Stimulated activated CD8-positive, alpha-beta memory T cell treated with anti-CD3 and anti-CD28 coated beads, Interleukin-15, amount 100 ng/mL, for 24 hours (primary cell): ENCODE measurements at places on chromosomes 7 and 10.

DNA sequence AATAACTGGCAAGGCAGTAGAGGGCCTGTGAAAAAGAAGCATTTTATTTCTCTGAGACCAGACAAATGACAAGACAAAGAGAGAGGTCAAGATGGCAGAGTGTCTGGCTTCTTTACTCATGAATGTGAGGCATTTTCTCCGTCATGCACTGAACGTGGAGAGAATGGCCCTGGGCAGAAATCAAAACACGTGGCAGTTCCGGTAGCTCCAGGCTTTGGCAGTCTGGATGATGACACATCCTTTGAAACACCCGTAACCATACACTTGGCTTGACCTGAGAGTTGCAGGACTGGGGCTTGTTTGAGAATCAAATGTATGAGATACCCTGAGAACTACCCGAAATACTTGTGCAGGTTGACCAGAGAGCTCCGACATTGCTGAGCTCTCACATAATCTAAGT is 537.6 kb downstream of the ACTR3B start:
- no peak for DNase-seq

DNA sequence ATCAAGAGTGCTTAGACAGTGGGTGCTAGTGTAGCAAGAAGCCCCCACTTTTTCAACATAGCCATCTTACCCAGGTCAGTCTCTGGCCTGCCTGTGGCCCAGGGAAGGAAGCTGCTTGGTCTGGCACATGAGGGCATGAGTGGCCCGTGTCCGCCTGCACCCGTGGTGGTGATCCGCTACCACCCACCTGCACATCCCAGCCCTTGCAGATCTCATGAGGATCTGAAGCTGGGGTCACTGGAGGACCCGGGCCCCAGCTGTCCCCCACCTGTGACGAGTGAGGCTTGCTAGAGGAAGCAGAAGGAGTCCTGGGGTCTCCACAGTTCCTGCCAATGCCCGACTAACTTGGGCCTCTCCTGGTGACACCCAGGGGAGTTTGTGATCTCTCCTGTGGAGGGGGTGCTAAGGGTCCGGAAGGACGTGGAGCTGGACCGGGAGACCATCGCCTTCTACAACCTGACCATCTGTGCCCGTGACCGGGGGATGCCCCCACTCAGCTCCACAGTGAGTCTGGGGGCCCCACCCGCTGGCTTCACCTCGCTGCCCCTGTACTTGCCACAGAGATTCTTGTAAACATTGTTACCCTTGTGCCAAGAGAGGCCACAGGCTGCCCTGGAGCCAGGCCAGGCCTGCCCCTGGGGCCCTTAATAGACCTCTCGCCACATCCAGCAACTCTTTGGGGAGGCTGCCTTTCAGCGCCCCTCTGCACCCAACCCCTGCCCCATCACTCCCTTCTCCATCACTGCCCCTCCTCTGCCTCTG is 10.8 kb upstream of the VSIR start:
- DNase-seq, result no peak

- DNase-seq, result no peak
These were observed 30.5 kb downstream of the ANXA8 start for GRCh38 chr10:47453141-47454007.

DNA sequence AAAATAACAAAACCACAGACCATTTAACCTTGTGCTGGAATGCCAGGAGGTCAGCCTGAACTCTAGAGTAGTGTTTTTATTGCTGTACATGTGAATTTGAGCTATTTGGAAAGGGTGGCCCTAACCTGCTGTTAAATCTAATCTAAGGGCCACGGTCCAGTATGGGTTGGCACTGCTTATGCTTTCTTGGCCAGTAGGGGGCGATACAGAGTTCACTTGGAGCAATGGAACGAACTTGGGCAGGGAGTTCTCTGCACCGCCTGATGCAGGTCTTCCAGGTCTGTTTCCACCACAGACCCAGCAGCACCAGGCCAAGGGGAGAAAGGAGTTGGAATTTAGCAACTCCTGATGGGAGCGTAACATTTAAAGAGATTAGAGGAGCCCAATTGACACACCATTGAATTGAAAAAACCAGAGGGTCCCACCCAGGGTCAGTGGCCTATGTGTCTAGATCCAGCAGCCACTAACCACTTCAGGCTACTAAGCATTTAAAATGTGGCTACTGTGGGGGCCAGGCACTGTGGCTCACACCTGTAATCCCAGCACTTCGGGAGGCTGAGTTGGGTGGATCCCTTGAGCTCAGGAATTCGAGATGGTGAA is 75.7 kb upstream of the EFCAB10 start:
- peak; percentile 35 for DNase-seq

GRCh38 chr10:71996592-71997371 is 32.6 kb downstream of the CHST3 start:
- no peak for DNase-seq

DNA sequence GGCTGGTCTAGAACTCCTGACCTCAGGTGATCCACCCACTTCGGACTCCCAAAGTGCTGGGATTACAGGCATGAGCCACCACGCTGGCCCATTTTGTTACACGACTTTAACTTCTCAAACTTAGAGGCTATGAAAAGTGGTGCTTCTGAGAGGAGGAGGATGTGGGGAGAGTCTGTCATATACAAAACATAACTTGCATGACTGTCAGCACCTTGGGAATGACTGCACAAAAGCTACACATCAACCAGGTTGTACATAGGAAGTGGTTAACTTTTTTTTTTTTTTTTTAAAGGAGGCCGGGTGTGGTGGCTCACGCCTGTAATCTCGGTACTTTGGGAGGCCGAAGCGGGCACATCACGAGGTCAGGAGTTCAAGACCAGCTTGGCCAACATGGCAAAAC is 43.4 kb upstream of the GSDME start:
- DNase-seq, result no peak

GRCh38 chr10:62631241-62631640 is 173.3 kb upstream of the ADO start:
- DNase-seq, result no peak

DNA sequence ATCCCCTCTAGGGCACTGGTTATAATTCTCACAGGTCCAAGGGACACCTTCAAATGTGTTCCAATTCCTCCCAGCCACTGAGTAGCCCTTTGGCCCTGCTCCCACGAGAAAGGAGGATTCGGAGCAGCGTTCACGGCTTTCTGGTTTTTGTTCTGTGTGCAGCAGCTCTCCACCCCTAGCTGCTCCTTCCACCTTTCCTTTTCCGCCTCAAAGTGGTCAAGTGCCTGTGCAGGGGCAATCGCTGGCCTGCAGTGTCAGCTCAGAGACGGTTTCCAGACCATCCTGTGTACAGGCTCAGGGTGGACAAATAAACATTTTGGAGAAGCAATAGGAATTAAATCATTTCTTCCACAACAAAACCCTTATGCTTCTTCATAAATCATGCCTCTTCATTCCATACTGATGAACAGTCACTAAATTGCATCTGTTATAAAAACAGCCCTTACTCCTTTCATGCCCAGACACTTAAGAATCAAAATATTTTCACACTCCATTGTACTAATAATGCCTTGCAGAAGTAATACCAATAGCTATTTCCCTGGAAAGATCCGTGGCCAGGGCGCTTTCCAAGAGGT is 1.1 kb downstream of the KIAA1549 start:
- no peak for DNase-seq

- no peak for DNase-seq
These were observed 96.1 kb upstream of the RET start for GRCh38 chr10:42980553-42981357.

GRCh38 chr10:113627836-113628235 is 36.0 kb downstream of the NRAP start:
- DNase-seq, result no peak
